ENCODE measurements at places on chromosomes 2 and 18. TPM values are rescaled to one million over a fixed set of nuclear protein-coding genes. Genes with fewer than 3 reads are reported as not detected.
A peak's percentile ranks its signal among the peaks of the same experiment; 100 is the strongest.

DNA sequence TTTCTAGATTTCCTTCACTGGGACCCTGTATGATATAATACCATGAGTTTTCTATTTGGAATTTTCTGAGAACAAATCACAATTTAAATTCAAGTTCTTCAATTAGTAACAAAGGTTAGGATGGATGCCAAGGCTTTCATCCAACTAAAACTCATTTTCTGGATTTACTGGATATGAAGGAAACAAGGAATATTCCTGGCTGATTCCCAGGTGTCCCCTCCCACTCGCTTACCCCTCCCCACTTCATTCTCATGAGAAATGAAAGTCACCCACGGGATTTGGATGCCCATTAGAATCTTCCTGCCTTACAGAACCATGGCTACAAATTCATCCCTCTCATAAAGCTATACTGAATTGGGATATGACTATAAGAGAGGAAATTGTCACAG lies 40.0 kb downstream of the RNU4ATAC start:
- H3K4me3 ChIP-seq, result no peak overlapping the region
- no peaks in the 10 kb centered on the region for H3K27me3 ChIP-seq

DNA sequence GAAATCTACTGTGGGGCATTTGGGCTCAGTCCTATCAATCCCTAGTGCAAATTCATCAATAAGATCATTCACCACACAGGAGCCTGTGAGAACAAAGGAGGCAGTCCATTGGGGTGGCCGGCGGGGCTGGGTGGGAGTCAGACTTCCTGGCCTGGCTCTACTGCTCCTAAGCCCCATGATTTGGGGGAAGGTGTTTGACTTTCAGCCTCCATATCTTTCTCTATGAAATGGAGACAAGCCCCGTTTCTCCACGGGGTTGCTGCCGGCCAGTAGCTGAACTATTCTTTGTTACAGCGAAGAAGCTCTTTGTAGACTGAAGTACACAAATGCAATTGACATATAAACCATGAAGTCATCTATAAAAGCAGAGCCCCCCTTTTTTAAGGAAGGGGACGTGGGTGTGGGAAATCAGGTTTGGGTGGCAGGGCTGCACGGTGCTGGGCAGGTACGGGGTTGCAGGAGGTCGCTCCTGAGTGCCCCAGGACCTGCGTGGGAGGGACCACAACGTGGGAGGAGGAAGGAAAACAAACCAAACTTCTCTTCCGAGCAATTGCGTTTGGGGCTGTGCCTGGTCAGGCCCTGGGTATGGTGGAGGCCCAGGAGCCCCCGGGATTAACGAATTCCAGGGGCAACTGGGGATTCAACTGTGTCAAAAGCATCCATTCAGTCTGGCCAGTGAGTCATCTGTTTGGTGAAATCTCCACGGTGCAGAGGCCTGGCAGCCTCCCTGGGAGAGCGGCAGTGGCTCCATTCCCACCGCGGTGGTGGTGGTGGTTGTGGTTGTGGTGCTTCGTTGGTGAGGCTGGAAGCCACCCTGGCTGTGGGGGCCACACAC lies 18.2 kb downstream of the FBLN7 start:
- H3K36me3 ChIP-seq, result no peaks in the 10 kb centered on the region
- peaks cover 36% of the 10 kb centered on the region for H3K4me1 ChIP-seq
- peak overlapping the region; percentile 58 for H3K27ac ChIP-seq
- H3K27me3 ChIP-seq, result no peaks in the 10 kb centered on the region
- peak overlapping the region; percentile 15 for H3K4me3 ChIP-seq
- no peak for DNase-seq

DNA sequence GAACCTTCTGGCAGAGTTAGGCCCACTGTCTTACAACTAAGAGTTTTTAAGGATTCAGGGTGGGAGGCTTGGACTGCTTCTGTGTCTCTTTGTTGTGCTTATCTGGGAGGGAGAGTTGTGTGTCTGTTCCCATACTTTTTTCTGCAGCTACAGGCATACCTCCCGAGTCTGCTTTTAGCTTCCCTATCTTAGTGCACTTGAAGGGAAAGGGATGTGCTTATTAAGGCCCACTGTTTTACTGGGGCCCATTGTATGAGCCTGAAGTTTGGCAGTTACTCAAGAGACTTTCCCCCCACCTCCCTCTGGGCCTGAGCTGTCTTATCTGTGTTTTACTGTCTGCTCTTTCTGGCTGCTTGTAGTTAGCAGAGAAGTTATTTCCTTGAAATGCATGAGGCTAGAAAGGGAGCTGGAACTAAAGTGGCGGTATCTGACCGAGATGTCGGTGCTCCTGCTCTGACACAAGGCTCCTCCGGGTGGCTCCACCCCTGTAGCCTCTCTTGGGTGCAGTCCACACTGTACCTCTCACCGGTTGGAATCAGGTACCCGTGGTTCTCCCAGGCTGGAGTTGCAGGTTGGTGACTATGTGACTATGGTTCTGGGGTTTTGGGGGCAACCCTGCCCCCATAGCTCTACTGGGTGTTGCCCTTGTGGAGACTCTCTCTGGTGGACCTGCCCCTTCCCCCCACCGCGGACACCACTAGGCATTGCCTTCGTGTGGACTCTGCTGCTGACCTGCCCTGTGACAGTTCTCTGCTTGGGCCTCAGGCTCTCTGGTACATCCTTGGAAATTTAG lies 12.9 kb downstream of the UBR3 start:
- no peaks in the 10 kb centered on the region for H3K4me1 ChIP-seq
- no peak overlapping the region for H3K4me3 ChIP-seq
- H3K27me3 ChIP-seq, result no peaks in the 10 kb centered on the region
- H3K27ac ChIP-seq, result no peak overlapping the region
- DNase-seq, result no peak

DNA sequence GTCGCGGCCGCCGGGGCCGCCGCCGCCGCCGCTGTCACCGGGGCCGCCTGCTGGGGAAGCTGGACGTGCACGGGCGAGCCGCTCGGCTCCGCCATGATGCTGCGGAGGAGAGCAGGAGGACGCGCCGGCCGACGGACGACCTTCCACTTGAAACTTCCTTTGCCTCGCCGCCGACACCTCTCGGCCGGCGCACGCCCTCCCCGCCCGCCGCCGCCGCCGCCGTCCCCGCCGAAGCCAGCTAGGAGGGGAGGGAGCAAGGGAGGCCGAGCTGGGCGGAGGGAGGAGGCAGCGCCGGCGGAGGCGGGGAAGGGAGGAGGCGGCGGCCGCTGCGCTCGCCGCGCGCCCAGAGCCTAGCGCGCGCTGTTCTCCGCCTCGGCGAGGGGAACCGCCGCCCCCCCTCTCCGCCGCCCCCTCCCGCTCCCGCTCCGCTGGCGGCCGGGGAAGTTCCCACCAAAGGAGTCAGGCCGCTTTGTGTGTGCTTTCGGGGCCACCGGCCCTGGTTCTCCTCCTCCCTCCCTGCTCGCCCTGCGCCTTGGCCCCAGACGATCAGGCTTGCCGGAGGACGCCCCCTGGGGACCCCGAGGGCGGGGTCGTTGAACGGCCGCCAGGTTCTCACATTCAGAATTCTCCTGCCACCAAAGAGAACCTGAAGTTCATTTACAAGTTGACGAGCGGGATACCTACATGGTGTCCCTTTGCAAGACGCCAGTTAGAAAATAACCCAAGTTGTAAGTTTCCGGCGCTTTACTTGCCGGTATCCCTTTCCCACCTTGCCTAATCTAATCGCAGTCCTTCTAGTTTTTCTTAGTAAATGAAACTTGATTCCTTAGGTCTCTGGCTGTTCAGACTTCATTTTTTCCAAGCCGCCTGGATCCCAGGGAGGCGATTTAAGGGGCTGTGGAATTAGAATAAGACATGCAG lies at the start of gene STK39:
Gene STK39 (minus strand): TSS at position 255 of the 921 bp plus-strand sequence. CDS start 160 bp downstream, at position 95.
- peaks cover 15% of the 10 kb centered on the region for H3K36me3 ChIP-seq
- peak; percentile 70 for DNase-seq
- H3K27me3 ChIP-seq, result no peaks in the 10 kb centered on the region
- H3K27ac ChIP-seq, result peak within 1 kb of the TSS; percentile 94

DNA sequence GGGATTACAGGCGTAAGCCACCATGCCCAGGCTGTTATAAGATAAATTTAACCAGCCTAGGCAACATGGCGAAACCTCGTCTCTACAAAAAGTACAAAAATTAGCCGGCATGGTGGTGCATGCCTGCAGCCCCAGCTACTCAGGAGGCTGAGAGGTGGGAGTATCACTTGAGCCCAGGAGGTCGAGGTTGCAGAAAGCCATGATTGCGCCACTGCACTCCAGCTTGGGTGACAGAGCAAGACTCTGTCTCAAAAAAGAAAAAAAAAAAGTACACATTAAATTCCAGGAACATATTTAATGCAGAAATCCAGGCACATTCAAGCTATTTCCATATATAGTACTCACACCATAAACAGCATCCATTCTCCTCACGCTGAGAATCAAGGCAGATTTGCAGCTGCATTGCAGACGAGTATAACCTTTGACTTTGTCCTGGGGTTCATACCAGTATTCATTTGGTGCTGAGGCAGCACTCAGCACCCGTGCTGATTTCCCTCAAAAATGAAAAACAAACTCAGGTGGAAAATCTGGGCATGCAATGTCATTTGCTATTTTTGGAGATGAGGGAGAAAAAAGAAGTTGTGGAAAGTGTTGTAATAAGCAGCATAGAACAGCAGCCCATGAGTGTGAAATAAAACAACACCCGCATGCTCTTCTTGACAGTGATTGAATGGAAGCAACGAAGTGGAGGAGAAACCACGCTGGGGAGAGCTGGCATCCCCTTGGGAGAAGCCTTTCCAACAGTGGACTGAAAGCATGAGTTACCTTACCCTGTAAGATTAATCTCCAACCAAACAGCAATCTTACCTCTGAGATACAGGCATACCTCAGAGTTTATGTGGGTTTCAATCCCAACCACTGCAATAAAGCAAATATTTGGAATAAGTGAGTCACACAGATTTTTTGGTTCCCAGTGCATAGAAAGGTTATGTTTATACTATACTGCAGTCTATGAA lies 46.8 kb upstream of the ANXA4 start:
- no peak for DNase-seq
- no peak overlapping the region for H3K4me3 ChIP-seq
- H3K27ac ChIP-seq, result peak overlapping the region; percentile 45
- H3K27me3 ChIP-seq, result no peaks in the 10 kb centered on the region
- H3K4me1 ChIP-seq, result peaks cover 56% of the 10 kb centered on the region
- no peaks in the 10 kb centered on the region for H3K36me3 ChIP-seq

DNA sequence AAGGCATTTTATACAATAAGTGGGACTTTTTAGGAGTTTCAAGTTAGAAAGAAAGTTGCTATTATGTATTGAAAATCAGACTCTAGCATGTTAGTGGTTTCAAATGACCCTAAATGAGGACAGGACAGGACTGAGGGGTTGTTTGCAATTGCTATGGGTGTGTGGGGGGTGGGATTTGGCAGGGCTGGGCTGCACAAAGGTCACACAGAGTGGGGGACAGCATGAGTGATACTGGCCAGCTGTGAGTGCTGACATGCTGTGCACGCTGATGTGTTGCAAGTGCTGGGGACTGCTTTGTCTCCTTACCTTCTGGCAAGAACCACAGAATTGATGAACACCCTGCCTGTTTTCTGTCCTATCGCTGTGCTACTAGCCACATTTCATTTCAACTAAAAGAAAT lies 29.8 kb downstream of the RNMT start:
- H3K27ac ChIP-seq, result no peak overlapping the region
- H3K4me1 ChIP-seq, result no peaks in the 10 kb centered on the region
- no peak for DNase-seq
- H3K27me3 ChIP-seq, result no peaks in the 10 kb centered on the region
- H3K36me3 ChIP-seq, result peaks cover 80% of the 10 kb centered on the region
- H3K4me3 ChIP-seq, result no peak overlapping the region

GRCh38 chr2:36597003-36597531 lies 901 bp downstream of the FEZ2 start:
- H3K36me3 ChIP-seq, result peaks cover 9% of the 10 kb centered on the region
- H3K4me3 ChIP-seq, result peak overlapping the region; percentile 91
- peak overlapping the region; percentile 86 for H3K27ac ChIP-seq
- no peak for DNase-seq
- H3K27me3 ChIP-seq, result no peaks in the 10 kb centered on the region

Gene MEMO1
- 63.7 TPM for total RNA-seq

Measured in activated T-helper 2 cell treated with anti-CD3 and anti-CD28 coated beads, Interferon-gamma antibody, Interleukin-2, Interleukin-4, amounts not matched to agents 10 μg/mL and 5 μg/mL and 100 μg/mL, durations not matched to agents 14 hours and 24 hours and 36 hours (primary cell).